ENCODE measurements at places on chromosomes 6 and 20.

- no peak for DNase-seq
These were observed 205.9 kb upstream of the TAB2 start for GRCh38 chr6:149111556-149112115.

GRCh38 chr6:108222504-108222903, 38.3 kb downstream of the SNX3 start:
- DNase-seq = no peak

GRCh38 chr20:57759724-57760123, 49.9 kb upstream of the PMEPA1 start:
- DNase-seq = no peak

- no peak for DNase-seq
These were observed 207.8 kb downstream of the KHDC1L start for GRCh38 chr6:73017476-73017875.

GRCh38 chr6:113457198-113457597, 399.9 kb upstream of the MARCKS start:
- no peak for DNase-seq

GRCh38 chr6:142854589-142855488, 90.1 kb downstream of the HIVEP2 start:
- no peak for DNase-seq

DNA sequence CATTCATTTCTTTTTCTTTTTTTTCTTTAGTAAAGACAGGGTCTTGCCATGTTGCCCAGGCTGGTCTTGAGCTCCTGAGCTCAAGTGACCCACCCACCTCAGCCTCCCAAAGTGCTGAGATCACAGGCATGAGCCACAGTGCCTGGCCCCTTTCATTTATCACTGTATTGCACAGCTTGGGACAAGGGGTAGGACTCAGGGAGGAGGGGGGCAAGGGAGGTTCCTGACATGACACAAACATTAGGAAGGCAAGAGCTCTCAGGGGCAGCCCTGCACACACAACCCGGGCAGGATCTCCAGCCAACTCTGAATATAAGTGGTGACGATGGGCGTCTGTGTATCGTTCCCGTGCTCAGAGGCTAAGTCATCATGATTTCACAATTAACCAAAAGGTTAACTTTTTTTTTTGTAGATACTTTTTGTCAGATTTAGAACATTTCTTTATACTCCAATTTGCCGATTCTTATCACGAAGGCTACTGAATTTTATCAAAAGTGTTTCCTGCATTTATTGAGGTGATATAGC, 19.9 kb downstream of the SLC2A4RG start:
- no peak for DNase-seq

- no peak for DNase-seq
These were observed 4.9 kb downstream of the MTCL3 start for GRCh38 chr6:127514179-127514772.

DNA sequence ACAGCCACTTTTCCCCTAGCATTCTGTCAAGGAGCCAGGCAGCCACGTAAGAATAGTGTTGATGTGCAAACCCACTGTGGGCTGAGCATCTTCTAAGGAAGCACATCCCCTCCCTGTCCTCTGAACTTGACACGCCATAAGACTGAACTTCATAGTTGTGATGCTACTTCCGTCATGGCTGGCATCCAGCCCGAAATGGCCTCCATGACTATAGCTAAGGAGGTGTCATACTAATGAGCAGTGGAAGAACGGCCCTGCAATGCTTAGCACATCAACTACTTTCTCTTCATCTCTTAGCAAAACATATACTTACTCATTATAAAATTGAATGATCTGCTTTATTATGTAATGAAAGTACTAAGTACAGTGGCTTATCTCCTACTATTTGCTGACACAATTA, 110.2 kb downstream of the GJA10 start:
- DNase-seq = no peak

Measured in esophagus squamous epithelium (tissue), 5 donors.